ENCODE measurements at places on chromosomes 7 and 10.

DNA sequence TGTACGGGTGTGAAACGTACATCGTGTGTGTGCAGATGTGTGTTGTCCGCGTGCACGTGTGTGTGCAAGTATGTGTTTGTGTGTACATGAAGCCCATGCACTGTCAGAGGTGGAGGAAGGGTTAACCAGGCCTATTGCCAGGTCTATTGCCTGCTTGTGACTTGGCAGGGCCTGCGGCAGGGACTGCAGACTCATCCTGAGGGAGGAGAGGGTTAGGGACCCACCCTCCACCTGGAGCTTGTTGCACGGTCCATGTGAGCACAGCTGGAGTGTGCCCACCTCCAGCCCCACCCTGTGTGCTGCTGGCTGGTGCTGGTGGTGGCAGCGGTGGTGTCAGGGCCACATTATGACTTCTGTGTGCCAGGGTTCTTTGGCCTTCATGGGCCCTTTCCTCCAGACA, 7.1 kb upstream of the AQP1 start:
- DNase-seq: no peak

DNA sequence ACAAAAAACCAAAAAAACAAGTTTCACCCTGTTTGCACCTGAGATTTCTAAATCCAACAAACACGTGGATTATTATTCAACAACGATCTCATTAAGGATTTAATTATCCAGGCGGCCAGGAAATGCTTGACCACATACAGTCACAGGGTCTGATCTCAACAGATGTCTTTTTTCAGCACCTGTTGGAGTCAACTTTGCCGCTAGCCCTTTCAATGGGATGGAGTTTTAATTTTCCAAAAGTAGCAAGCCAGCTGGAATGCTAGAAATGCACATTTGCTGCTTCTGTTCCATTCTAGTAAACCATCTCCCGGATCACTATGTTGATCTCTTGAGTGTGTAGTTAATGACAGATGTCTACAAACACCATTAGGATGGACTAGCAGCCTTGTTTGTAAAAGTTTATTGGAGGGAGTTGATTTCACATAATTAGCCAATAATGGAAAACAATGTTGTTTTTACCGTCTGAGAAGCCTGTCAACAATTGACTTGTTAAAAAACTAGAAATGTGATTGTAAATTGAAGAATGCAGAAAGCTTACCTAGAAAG, 64.2 kb upstream of the DKK1 start:
- no peak for DNase-seq

DNA sequence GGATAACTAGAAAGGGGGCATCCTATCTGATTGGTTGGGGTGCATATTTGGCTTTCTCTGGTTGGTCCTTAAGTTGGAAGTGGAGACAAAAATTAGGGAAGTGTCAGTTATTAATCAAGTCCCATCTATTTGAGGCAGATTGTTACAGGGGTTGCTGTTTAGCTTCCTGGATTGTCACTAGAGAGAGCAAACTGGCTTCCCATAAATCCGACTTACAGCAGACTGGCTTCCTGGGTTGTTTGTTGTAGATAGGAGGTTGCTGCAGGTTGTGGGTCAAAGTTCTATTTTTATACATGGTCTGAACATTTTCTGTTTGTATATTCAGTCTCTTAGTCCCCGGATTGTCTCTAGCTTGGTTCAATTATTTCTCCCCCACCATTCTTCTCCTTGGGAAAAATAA, 106.1 kb upstream of the HABP2 start:
- DNase-seq: no peak

DNA sequence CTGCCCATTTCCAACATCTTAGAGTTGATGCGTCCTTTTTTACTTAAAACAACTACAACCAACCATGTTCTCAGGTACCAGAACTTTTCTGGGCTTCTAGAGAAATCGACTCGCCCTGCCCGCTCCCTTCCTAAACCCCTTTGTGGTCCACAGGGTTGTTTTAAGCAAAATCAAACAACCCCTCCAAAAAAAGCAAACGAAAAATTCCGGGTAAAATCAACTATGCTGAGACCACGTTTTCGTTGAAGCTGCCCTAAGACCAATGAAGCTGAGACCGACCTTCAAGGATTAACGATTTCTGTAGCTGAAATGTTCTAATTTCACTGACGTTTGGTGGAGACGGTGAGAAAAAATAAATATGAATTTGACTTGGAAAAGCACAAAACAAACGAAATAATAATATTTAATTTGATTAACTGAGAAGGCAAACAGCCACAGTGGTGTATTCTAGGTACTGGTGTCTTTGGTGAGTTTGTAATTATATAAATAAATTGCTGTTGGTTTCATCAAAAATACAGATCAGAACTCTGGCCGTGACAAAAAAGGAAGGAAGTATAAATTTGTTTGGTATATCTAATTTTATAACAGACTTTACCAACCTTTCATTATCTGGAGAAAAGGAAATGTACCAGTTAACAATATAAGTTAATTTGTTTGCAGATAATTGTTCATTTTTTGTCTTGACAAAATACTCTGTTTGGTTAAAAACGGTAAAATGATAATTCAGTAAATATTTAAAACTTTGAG, 4.7 kb upstream of the IGF2BP3 start:
- DNase-seq: no peak

DNA sequence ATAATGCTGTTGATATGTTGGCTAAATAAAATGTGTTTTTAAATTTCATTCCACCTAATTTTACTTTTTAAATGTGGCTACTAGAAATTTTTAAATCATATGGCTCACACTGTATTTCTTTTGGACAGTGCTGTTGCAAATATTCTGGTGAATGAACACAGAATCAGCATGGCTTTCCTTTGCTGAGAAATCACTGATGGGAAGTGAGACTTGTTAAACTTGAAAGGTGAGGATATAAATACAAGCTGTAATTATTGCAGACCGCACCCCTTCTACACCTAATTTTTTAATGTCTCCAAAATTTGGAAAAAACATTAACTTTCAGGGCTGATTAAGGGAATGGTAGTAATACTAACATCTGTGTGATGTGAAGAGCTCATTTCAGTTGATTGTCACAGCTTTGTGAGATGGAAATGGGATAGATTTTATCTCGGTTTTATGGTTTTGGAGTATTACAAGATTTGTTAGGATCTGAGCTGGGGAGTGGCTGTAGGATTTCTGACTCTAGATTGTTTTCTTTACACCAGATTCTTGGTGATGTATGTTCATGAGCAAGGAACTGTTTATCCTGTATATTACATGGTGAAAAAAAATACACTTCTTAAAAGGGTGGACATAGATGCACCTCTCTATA, 1.3 kb downstream of the MIOS start:
- no peak for DNase-seq

DNA sequence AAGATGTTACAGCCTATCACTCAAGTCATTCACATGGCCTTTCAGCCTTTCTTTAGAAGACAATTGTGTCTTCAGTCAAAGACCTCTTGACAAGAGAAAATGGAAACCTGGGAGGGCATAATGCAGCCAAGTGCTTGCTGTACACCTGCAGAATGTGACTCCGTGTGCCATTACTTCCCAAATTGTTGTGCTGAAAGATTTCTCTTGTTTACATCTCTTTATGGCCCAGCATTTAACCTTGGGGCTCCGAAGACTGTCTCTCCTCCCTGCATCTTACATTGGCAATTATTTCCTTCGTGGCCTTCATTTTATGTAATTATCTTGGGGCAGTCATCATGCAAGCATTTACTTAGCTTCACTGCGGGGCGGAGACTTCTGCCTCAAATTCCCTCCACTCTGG, 287.0 kb downstream of the TCF7L2 start:
- no peak for DNase-seq

GRCh38 chr7:17015598-17016031, 133.8 kb upstream of the AGR3 start:
- DNase-seq: no peak

DNA sequence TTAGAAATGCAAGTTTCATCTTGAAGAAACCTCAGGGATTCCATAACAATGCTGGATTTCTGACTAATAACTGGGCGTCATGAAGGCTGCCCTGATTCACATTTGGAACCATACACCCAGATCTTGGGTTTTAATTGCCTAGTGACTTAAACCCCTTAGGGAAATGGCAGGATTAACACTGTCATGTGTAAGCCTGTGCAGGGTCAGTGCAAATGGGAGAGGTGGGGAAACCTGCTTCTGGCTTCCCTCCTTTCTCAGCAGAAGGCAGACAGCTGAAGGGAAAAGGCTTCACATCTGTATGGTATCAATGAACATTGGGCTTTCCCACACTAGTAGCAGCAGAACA, 364.2 kb downstream of the ANKRD30A start:
- DNase-seq: no peak

DNA sequence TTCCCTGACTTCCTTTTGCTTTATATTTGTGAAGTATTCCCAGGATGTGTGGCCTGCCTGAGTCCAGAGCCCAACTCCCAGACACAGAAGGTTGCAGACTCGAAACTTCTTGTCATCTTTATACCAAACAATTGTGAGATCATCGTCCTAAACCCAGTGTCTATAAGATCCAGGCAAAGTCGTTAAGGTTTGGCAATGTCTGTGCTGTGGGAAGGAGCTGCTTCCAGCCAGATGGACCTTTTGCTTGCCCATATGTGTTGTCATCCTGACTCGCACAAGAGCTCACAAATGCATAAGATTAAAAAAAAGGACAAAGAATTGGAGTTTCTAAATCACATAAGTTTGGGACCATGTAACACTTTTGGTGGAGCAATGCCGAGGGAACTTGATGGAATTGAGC, 37.0 kb downstream of the WNT2 start:
- no peak for DNase-seq

DNA sequence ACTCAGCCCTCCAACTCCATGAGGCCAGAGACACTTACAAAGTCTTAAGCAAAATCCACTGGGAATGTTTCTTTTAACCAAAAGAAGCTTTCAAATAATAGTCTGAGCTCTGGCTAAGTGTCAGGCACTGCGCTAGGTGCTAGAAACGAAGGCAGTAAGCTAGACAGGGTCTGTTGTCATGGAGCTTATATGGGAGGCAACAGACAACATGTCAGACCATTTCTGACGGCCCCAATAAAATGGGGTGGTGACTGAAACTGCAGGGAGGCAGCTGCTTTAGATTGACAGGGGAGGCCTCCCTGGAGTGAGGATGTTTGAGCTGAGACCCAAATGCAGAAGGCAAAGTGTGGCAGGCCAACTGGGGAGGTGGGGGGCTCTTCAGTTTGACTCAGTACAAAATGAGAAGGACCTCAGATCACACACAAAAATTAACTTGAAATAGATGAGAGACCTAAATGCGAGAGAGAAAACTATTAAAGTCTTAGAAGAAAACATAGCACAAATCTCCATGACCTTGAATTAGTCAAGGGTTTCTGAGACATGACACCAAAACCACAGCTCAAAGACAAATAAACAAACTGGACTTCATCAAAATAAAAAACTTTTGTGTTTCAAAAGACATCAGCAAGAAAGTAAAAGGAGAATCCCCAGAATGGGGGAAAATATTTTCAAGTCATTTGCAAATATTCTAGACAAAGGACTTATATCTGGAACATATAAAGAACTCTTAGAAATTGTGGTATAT, 40.6 kb downstream of the SH3PXD2A start:
- DNase-seq: no peak

- no peak for DNase-seq
These were observed 7.9 kb downstream of the SLC25A28 start for GRCh38 chr10:99612167-99612831.

Data from lower lobe of right lung (tissue), 2 donors.